ENCODE measurements at places on chromosomes 4 and X.

- DNase-seq, result no peak
Measured at GRCh38 chr4:1502976-1503375, 96.7 kb upstream of the NKX1-1 start.

GRCh38 chr4:88101165-88101564 is 57.3 kb downstream of the ABCG2 start:
- no peak for DNase-seq

DNA sequence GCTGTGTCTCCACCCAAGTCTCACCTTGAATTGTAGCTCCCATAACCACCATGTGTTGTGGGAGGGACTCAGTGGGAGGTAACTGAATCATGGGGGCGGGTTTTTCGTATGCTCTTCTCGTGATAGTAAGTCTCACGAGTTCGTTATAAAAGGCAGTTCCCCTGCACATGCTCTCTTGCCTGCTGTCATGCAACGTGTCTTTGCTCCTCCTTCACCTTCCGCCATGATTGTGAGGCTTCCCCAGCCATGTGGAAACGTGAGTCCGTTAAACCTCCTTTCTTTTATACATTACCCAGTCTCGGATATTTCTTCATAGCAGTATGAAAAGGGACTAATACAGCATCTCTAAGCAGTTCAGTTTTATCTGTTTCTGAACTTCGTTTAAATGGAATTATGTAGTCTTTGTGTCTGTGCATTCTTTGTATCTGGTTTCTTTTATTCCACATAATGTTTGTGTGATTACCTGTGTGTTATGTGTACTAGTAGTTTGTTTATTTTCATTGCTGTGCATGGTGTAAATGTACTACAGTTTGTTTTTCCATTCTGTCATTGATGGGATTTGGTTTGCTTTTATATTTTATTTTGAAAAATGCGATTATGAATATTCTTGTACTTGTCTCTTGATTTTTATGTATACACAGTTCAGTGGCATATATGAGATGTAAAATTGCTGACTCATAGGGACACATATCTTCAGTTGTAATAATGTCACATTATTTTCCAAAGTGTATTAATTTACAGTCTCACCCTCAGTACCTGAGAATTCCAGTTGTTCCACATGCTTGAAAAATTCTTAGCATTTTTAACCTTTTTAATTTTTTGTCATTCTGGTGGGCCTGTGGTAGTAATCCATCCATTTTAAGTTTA is 304.9 kb downstream of the GBA3 start:
- no peak for DNase-seq

- no peak for DNase-seq
Measured at GRCh38 chr4:109690690-109691410, 12.4 kb downstream of the CASP6 start.

- DNase-seq, result no peak
Measured at GRCh38 chrX:37986893-37987292, 19.5 kb upstream of the SYTL5 start.

DNA sequence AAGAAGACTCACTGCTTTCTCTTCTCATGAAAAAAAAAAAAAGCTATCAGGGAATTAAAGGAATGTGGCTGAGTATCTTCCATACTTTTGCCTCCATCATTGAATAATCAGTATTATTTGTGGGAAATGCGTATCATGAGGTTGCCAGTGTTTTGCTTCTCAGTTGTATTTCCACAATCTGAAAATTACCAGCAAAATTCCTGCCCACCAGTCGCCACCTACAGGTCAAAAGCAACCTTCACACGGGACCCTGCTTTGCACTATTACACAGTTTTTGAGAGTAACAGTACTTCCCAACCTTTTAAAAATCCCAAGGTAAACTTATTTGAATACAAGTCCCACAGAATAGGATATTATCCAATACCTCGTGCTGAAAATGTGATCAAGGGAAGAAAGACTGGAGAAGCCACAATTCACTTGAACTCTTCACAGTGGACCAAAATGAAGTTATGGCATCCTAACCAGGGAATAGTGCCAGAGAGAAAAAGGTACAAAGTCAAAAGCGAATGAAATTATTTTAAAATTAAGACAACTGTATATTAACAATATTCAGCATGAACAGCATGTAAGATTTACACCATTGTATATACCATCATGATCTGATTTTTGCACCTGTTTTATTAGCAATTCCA is 30.4 kb downstream of the PGRMC1 start:
- peak; percentile 28 for DNase-seq

DNA sequence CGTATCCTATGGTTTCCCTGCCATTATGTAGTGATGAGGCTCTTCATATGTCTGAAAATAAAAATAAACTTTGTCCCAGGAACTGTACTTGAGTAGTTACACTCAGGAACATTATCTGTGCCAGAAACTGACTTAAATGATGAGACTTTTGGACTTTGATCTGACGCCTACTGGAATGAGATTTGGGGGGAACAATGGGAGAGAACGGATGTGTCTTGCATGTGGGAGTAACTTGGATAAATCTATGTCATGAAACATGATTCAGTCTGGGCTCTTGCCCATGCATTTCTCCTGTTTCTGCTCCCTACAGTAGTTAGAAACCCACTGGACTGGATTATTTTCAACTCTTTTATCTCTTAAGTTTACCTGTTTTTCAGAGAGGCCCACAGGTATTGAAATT is 2351.4 kb downstream of the PCDH7 start:
- DNase-seq, result no peak

DNA sequence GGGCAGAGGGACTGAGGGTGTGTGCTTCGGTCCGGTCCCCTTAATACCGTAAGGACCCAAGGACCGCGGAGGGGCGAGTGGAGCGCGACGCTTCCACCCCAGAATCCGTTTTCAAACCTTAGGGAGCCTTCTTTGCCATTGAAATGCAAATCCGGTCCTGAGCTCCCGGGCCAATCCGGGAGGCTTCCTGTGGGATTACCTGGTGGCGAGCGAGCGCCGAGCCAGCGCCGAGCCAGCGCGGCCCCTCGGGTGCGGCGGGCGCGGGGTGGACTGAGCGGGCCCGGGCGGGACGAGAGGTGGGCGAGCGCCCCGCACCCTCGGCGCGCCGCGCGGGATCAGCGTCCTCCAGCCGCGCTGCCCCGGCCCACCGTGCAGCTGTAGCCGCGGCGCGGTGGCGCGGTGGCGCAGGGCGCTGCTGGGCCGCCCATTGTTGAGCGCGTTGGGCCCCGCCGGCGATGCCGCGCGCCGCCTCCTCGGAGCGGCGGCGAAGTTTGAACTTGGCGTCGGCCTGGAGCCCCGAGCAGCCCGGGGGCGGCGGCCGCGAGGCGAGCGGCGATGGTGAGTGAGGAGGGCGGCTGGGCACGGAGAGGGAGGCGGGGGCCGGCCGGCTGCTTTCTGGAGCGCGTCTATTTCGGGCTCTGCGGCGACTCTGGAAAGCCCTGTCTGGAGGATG is 208.7 kb downstream of the SOWAHB start:
- DNase-seq, result peak; percentile 37

GRCh38 chr4:11264841-11265240 is 163.9 kb downstream of the HS3ST1 start:
- DNase-seq, result no peak

DNA sequence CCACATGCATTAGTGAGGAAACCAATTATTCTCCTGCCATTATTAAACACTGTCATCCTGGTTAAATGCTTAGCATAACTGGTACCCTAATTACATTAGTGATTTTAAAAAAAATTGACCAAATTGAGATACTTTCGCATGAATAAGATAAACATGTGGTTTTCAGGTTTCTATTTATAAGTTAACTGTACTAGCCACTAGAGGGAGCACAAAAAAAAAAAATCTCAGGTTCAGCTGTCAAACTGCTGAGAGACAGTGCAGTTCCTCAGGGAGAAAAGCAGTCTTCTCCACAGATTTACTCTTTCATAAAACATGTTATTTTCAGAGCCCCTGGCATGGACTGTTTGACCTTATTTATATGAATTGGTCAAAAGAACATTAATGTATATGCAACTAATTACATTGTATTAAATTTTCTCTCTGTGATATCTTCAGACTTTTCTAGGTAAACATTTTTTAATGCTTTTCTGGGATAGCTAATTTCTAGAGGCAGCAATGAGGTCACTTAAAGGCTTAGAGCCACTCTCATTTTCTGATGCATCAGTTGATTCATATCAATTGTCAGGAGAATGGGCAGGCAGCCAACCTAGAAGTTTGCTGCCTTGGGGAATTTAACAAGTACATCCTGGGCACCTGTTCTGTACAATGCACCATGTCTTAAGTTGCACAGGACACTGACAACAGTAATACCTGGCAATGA is 167.5 kb downstream of the CDS1 start:
- peak; percentile 65 for DNase-seq

- DNase-seq, result peak; percentile 96
Measured at GRCh38 chr4:106583567-106583966, 215.0 kb upstream of the GIMD1 start.

- DNase-seq, result no peak
Measured at GRCh38 chr4:96149894-96150293, 310.0 kb downstream of the PDHA2 start.

DNA sequence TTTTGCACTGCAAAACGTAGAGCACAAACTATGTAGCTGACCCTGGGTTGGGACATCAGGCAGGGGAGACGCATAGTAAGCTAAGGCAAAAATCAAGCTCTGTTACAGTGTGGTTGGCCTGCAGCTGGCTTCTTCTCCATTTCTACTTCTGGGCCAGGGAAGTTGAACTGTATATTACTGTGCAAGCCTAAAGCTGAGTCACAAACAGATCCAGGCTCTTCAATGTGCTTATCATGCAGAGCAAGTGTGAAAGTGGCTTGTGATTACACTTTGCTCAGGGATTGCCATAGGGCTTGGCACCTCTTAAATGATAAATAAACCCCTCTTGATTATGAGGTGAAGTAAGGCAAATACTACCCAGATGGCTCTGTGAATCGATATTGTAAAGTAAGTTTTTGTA is 40.5 kb downstream of the CLDN34 start:
- peak; percentile 12 for DNase-seq

GRCh38 chr4:99593781-99594641 is 19.4 kb downstream of the MTTP start:
- no peak for DNase-seq

GRCh38 chr4:27720010-27720766 is 859.5 kb downstream of the STIM2 start:
- no peak for DNase-seq

GRCh38 chr4:57926311-57926710 is 816.1 kb upstream of the IGFBP7 start:
- no peak for DNase-seq

GRCh38 chr4:47942081-47942819 is 27.9 kb upstream of the NFXL1 start:
- DNase-seq, result no peak

DNA sequence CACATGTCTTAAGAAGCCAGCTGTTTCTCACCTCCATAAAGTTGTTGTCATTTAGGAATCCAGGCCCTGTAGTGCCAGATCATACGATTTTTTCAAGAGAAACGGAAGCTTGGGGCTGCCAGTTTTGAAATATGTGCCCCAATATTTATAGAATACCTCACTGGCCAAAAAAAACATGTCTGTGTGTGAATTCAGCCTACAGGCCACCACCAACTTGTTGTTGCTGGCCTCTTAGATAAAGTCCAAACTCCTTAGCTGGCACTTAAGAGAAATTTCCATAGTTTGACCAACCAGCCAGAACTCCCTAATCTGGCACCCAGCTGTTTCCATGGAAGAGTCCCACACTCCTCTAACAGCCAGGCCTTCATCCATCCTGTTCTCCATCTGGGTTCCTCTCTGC is 74.1 kb downstream of the WDR19 start:
- DNase-seq, result peak; percentile 70

DNA sequence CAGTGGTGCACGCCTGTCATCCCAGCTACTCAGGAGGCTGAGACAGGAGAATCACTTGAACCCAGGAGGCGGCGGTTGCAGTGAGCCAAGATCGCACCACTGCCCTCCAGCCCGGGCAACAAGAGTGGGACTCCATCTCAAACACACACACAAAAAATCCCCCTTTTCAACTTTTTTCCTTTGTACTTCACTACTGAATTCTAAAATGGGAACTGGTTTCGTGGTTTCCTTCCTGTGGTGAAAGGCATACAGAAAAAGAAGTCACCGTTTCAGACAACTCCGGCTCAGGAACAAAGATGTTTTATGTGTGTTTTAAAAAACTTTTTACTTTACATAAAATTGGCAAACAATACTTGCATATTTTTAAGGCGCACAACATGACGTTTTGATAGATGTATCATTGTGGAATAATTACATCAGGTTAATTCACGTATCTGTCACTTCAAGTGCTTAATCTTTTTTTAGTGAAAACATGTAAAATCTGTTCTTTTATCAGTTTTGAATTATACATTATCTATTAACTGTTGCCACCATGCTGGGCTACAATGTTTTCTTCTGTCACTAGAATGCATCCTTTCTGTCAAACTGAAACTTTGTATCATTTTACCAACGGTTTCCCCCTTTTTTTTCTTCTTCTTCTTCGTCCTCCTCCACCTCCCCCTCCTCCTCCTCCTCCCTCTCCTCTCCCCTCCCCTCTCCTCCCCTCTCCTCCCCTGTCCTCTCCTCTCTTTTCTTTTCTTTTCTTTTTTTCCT is 186.0 kb downstream of the CRLF2 start:
- DNase-seq, result no peak

DNA sequence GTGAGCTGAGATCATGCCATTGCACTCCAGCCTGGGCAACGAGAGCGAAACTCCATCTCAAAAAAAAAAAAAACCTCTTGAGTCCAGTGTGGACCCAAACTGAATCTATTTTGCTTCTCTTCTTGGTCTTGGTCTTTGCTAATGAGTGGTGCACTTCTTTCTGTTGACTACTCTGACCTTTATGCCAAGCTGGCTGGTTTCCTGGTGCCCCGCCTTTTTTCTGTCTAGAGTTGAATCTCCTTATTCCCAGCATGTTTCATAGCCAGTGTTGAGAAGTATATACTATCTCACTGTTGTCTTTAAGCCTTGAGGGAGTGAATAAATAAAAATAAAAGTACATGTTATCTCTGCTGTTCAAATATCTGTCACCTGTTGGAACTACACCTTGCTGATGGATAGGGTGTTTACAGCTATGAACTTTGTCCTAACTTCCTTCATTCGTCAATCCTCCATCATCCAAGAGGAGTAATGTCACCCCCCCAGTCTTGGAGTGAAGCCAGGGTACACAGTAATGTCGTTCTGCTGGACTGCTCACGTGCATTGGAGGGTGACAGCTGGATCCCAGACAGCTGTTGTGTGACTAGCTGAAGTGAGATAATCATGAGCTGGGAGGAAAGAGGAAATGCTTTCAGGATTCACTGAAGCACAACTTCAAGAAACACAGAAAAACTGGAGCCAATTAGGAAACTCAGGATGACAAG is 99.3 kb upstream of the PRKG2 start:
- no peak for DNase-seq

GRCh38 chr4:8682725-8683124 is 90.2 kb downstream of the CPZ start:
- no peak for DNase-seq

- DNase-seq, result no peak
Measured at GRCh38 chrX:37817579-37817978, 29.8 kb downstream of the DYNLT3 start.

GRCh38 chr4:11894977-11895376 is 466.3 kb upstream of the HS3ST1 start:
- no peak for DNase-seq

All from lung microvascular endothelial cell (primary cell).